Activated B cell treated with CpG ODN at 0.5 μM for 24 hours (primary cell): ENCODE measurements at places on chromosomes 2 and 18. TPM values are rescaled to one million over a fixed set of nuclear protein-coding genes. Genes with fewer than 3 reads are reported as not detected.

SMARCAL1 gene
- total RNA-seq: 31.5 and 34.3 TPM in 2 replicates

NT5C1B gene
- total RNA-seq: not detected in 2 replicates

SUMO1 gene
- 78.8 and 83.9 TPM in 2 replicates for total RNA-seq

- H3K27me3 ChIP-seq: peaks cover 10% of the 10 kb centered on the region
- no peak overlapping the region for H3K4me3 ChIP-seq
- H3K4me1 ChIP-seq: no peaks in the 10 kb centered on the region
- H3K27ac ChIP-seq: no peak overlapping the region
- H3K36me3 ChIP-seq: no peaks in the 10 kb centered on the region
Measured at GRCh38 chr18:45569566-45570275, 45.6 kb upstream of the SLC14A2 start.

GRCh38 chr2:231541645-231542044 is 11.4 kb upstream of the NMUR1 start:
- no peaks in the 10 kb centered on the region for H3K27me3 ChIP-seq
- H3K4me3 ChIP-seq: no peak overlapping the region
- H3K36me3 ChIP-seq: no peaks in the 10 kb centered on the region
- H3K4me1 ChIP-seq: peaks cover 19% of the 10 kb centered on the region
- H3K27ac ChIP-seq: no peak overlapping the region
- no peak for DNase-seq

DNA sequence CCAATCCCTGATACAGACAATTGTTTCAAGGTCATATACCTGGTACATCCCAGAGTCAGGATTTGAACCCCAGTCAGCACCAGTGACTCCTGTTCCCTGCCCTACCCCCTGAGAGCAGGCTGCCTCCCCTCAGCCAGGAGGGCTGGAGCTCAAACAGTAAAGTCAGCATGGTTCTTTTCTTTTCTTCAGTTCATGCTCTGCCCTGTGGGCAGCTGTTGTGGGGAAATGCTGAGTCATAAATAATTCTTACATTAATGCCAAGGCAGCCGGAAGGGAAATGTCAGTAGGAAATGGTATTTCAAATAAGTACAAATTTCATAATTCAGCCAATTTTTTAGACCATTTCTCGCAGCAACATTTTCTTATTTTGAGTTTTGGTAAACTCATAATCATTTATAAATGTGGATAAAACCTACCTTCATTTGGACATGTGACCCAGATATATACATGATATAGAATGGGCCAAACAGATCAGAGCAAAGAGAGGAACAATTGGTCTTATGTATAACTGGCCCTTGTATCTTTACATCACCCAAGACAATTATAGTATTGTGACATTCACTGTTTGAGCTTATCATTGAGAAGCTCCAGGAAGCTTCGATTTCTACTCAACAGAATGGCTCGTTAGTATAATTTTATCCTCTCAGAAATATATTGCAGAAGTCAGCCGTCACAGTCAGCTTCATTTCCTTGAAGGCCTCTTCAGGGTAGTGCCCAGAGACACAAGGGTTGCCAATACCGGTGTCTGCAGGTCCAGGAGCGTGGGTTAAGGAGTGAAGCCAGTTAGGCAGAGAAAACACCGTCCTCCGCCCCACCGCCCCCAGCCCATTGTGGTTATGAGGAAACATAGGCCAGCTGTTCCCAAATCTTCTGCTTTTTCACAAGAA is 28.0 kb upstream of the SCYGR1 start:
- peaks cover 47% of the 10 kb centered on the region for H3K4me1 ChIP-seq
- no peak for DNase-seq
- no peak overlapping the region for H3K4me3 ChIP-seq
- H3K27me3 ChIP-seq: no peaks in the 10 kb centered on the region
- H3K27ac ChIP-seq: peak overlapping the region; percentile 69
- no peaks in the 10 kb centered on the region for H3K36me3 ChIP-seq

DNA sequence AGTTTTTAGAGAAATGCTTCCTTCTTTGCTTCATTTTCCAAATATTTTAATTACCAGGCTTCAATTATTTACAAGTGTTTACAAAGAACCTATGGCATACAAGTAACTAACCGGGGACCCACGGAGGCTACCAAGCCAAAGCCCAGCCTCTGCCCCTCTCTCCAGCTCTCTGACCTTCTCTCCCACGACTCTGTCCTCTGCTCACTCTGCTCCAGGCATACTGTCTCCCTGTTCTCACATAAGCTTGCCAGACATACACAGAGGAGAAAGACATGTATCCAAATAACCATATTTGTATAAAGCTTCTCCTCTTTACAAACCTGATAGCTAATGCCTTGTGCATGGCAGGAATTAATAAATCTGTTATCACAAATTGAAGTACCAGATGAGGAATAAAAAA is 141.3 kb downstream of the ZNF521 start:
- no peak overlapping the region for H3K27ac ChIP-seq
- no peaks in the 10 kb centered on the region for H3K4me1 ChIP-seq
- H3K4me3 ChIP-seq: no peak overlapping the region
- H3K36me3 ChIP-seq: no peaks in the 10 kb centered on the region
